Activated CD8-positive, alpha-beta memory T cell treated with anti-CD3 and anti-CD28 coated beads for 48 hours (primary cell): ENCODE measurements at places on chromosomes 6 and 20.

DNA sequence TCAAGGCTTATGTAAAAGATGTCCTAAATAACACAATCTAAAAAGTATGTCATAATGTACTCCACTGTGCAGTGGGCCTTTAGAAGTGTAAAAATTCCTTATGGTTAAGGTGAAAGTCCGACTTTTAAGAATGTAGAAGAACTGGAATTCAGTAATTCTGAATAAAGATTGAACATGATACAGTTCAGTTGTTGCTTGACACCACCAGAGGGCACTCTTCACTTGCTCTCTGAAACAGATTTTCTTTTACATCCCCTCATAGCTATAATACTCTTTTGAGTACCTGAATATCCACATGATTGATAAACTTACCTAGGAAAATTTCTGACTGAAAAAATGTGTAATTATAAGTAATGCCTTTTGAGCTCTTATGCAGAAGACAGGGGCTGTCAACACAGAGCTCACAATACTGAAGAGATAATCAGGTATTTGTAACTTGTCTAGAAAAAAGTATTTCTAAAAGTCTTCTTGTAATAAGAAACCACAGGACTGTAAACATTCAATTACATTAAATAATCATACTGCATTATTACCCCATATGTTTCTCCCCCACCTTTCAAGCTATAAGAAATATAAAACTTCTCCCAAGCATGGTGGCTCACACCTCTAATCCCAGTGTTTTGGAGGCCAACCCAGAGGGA lies 92.1 kb downstream of the POPDC3 start:
- DNase-seq: no peak

DNA sequence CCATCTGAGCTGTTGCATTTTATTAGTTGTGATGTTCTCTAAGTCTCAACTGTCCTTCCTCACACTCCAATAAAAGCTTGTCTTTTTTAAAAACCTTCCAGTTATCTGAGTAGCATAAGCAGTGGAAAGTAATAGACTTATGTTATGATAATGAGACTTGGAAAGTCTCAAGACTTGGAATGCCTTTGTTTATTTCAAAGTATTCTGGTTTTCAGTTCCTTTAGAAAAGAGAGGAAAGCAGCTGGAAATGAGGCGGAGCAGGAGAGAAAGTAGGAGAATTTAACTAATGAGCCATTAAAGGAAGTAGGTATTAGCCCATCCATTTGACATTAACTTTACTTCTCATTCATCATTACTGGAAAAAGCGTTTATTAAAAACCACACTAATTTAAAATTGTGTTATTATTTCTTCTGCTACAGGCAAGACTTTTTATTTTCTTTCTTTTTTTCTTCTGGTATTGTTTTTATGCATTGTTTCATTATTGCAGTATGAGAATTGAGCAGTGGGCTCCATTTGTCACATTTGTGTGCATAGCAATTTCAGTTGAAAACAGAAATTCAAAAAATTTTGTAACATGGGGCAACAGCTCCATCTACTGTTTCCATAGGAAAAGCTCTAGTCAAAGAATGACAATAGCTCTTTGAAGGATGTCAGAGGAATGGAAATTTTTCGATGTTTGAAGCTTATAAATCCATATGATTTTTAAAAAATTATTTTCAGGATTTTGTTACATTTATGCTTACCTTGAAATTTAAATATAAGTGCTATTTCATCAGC lies 194.8 kb downstream of the COL9A1 start:
- DNase-seq: no peak

DNA sequence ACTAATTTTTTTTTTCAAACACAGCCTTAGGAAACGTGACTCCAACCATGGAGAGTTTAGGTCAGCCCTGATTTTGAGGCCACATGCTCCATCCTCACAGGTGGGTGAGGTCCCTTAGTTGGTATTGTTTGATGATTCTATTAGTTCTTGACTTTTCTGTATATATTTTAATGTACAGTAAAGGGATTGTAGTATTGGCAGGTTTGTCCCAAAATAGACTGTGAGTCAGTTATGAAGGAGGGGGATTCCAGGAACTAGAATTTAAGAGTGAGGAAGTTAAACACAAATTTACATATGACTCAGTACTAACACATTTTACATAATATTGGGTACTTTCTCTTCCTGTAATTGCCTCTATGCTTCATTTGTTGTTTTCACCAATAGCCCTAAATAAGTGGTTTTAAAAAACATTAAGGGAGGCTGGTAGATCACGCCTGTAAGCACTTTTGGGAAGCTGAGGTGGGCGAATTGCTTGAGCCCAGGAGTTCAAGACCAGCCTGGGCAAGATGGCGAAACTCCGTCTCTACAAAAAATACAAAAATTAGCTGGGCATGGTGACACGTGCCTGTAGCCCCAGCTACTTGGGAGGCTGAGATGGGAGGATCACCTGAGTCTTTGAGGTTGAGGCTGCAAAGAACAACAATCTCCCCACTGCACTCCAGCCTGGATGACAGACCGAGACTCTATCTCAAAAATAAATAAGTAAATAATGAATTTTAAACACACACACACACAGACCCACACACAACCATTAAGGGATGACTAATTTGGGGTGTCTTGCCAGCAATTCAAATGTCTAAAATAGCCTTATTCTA lies 81.8 kb downstream of the SGK1 start:
- no peak for DNase-seq

DNA sequence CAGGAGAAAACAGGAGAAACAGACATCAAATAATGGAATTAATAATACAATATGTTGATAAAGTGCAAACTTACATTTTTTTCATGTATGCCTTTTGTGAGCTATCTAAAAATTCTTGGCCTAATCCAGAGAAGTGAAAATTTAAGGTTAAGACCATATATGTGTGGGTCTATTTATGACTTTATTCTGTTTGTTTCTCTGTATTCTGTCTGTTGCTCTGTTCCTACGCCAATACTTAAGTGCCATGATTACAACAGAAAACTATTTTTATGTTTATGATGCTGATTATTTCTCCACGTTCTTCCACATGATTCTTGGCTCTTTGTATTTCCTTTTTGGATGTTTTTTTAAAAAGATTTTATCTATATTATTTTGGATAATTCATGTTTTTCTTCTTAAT lies 109.6 kb upstream of the MAP3K4 start:
- no peak for DNase-seq

GRCh38 chr6:134719911-134720310 lies 230.0 kb downstream of the ALDH8A1 start:
- no peak for DNase-seq

- DNase-seq: no peak
These were observed 162.5 kb downstream of the WDR27 start for GRCh38 chr6:169539176-169539897.

DNA sequence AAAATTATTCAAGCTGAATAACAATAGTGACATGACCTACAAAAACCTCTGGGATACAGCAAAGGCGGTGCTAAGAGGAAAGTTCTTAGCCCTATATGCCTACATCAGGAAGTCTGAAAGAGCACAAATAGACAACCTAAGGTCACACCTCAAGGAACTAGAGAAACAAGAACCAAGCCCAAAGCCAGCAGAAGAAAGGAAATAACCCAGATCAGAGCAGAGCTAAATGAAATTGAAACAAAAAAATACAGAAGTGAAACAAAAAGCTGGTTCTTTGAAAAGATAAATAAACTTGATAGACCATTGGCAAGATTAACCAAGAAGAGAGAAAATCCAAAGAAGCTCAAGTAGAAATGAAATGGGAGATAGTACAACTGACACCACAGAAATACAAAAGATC lies 47.6 kb upstream of the NOTCH4 start:
- DNase-seq: no peak

GRCh38 chr20:59082981-59083380 lies 40.4 kb upstream of the PRELID3B start:
- DNase-seq: no peak

GRCh38 chr20:46423342-46423741 lies 16.9 kb upstream of the ELMO2 start:
- DNase-seq: no peak

DNA sequence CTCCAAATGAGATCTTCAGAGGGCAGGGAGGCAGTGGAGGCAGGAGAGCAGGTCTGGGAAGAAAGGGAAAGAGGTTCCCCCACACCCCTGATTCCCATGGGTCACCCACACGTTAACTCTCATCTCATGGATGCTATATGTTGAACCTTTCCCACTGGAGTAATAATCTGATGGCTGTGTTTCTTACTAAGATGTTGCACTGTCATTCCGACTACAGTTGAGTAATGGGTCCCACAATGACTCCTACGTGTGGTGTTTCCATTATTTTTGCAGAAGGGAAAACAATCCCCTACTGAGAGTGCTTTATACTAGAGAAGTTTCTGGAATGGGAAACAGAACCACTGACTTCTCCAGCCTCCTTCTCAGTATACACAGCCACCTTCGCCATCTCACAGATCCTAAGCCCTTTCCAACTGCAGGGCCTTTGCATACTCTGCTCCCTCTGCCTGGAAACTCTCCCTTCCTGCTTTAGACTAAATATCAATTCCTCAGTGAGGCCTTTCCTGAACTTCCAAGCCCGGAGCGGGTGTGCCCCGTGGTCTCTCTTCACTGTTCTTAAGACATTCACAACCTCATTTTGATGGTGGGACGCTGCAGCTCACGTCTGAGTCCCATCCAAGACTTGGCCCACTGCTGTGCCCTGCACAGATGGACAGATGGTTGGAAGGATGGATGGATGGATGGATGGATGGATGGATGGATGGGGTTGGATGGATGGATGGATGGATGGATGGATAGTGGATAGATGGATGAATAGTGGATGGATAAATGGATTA lies 238.6 kb upstream of the PMEPA1 start:
- no peak for DNase-seq

GRCh38 chr20:46070215-46070900 lies 19.4 kb downstream of the NCOA5 start:
- no peak for DNase-seq

GRCh38 chr6:144853603-144854002 lies 568.5 kb downstream of the UTRN start:
- DNase-seq: no peak

DNA sequence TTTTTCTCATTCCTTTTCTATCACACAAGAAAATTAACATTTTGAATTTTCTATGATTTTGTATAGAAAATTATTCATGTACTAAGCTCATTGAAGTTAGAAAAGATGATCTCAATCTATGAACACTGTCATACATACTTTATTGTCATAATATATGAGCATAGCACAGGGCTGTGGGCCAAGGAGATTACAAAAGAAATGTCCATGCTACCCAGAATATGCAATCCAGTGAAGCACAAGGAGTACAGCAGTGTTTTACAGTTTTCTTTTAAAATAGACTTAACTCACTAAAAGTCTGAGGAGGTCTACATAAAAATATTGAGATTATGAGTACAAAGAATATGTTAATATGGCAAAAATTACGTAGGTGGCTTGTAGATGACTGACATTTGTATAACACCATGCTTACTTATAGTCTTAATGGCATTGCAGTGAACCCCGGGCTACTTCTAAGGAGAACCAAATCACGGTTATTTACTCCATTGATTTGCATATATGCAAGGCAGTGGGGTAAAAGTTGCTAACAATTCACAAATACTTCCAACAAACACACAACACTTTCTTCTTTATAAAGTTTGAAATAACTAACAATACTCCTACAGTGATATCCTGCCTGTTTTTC lies 257.1 kb downstream of the BCKDHB start:
- no peak for DNase-seq

- no peak for DNase-seq
These were observed 9.6 kb downstream of the RSPO3 start for GRCh38 chr6:127128066-127128465.

GRCh38 chr20:51208162-51208561 lies 185.3 kb upstream of the KCNG1 start:
- no peak for DNase-seq

GRCh38 chr20:10427060-10427692 lies 6.8 kb downstream of the MKKS start:
- DNase-seq: no peak

- no peak for DNase-seq
These were observed 7.4 kb upstream of the GMPR start for GRCh38 chr6:16230953-16231352.

DNA sequence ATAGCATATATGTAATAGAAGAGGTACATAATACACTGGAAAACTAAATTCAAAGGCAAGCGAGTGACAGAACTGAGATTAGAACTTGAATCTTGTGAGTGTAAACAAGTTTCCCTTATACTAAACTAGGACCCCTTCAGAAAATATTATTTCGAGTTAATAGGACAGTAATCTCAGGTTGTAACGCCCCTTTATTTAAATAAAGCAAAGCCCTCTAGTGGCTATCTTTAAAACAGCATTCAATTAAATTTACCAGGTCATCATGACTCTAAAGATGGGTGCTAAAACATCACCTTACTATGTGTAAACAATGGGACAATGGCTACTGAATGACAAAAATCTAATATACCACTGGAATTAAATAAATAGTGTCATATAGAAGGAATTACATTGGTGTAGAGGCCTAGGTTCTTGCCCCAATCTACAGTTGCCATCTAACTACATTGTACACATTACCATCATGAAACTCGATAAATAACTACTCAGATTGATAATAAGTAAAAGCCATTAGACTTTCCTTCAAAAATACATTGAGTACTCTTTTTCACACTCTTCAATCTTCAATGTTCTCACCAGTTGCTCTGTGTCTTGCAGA lies 255.4 kb upstream of the IRAK1BP1 start:
- no peak for DNase-seq

GRCh38 chr6:139346392-139346791 lies 28.1 kb downstream of the CITED2 start:
- no peak for DNase-seq

- DNase-seq: no peak
These were observed 35.0 kb upstream of the TENT5A start for GRCh38 chr6:81787313-81788068.

DNA sequence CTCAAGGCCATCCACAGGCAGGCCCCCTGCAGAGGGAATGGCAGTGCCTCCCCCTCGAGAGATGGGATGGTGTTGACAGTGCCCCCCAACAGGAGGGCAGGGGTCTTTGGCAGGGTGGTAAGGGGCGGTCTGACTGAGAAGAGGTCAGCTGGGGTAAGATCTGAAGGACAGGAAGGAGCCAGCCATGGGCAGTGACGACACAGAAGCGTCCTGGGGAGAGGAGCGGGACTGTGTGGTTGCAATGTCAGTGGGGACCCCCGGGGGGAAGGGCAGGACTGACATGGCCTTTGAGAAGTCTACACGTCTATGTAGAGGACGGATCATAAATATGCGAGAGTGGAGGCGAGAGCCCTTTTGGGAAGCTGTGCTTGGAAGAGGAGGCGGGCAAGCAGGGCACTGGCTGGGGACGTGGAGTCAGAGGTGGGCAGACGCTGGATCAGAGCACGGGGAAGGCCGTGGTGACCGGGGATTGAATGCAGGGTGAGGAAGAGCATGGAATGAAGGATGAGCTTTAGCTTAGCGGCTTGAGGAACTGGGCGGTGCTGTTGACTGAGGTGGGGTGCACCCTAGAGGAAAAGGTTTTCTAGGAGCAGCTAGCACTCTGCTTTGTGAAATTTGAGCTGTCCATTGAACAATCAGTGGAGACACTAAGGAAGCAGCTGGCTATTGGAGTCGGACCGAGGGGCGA lies 82.5 kb upstream of the AGPAT4 start:
- DNase-seq: no peak

DNA sequence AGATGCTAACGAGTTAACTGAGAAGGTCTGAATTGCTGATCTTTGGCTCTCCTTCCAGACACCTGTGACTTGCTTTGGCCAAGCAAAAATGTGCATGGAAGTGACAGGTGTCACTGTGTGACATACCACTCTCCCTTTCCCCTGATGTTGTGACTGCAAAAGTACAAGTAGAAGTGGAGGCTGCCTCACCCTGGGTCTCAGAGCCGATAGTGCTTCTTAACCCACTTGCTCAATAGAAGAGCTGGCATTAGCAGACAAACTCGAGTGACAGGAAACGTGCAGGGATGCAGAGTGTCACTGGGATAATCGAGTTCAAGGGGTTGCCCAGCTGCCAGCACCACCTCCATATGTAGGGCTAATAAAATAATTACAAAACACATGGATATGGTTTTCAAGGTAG lies 16.4 kb upstream of the SPO11 start:
- no peak for DNase-seq
